ENCODE measurements at places on chromosomes 1 and 21.

DNA sequence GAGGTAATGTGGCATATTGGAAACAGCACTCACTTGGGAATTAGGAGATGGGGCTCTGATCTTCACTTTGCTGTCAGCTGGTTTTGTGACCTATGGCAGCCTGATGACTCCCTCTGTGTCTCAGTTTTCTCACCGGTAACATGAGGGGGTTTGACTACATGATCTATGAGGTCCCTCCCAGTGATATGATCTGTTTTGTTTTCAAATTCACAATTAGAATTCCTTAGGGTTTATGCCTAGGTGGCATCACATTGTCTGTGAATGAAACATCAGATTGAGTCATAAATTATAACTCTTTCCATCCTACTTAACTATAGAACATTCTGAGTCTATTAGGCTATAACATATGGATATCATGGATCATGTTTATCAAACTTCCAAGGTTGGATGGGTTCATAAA, 386.6 kb downstream of the PTBP2 start:
- no peak for DNase-seq

GRCh38 chr1:37919277-37919676, 27.6 kb downstream of the INPP5B start:
- DNase-seq: no peak

DNA sequence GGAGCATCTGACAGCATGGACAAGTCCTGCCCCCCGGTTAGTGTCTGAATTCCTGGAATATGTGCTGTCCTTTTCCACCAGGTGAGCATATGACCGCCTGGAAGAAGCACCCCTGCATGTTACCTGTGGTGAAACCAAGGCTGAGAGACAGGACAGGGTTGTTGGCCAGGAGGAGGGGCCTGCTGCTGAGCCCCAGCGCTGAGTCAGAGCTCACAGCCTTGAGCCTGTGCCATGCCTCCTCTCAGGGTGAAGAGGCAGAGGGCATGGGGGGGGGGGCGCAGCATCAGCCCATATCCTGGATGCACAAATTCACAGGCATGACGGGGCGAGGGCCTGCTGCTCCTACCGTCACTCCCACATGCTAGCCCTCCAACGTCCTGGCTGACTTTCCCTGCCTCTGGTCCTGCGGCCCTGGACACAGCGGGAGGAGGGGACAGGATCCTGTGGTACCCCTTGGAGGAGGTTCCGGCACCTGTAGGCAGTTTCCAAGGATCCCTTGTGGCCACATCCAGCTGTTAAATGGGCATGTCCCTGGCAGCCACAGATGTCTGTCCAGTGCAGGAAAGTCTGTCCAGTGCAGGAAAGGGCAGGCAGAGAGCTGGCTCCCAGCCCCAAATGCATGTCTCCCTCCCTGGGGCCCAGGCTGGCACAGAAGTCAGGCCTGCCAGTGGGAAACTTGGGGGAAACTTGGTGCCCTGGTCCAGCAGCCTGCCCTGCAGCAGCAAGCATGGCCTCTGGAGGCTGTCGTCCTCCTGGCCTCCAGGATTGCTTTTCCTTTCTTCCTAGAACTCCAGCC, 23.9 kb downstream of the TTC34 start:
- DNase-seq: no peak

DNA sequence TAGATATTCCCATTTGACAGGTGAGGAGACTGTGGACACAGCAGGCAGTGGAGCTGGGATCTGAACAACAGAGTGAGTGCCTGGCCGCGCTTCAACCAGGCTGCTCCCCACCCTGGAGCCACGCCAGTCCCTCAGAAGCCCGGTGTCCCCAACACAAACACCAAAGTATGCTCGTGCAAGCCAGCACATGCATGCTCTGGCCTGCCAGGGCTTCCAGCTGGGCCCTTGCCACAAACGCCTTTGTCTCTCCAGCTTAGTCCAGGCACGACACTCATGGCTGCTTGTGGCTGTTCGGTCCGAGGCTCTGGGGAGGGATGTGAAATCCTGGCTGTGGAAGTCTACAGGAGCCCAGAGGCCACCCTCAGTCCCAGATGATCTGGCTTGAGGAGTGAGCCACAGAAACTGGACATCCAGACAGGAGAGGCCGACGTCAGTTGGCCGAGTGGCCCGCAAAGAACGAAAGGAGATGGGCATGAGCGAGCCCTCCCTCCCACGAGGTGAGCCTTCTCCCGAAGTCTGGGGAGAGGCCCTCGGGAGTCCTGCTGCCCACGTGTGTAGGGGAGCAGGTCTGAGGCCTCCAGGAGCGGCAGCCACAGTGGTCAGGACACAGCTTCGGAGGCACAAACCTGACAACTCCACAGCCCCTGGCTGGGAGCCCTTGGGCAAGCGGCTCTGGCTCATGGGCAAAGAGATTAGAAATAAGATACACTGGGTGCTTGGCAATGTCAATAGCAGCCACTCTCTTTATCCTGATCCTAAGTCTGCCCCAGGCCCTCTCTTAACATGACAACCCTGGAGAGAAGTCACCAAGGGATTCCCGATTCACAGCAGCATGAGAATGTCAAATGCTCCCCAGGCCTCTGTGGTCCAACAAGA, 117.1 kb upstream of the IFFO2 start:
- DNase-seq: no peak

- no peak for DNase-seq
These were observed 5.0 kb upstream of the RNF11 start for GRCh38 chr1:51231120-51231519.

DNA sequence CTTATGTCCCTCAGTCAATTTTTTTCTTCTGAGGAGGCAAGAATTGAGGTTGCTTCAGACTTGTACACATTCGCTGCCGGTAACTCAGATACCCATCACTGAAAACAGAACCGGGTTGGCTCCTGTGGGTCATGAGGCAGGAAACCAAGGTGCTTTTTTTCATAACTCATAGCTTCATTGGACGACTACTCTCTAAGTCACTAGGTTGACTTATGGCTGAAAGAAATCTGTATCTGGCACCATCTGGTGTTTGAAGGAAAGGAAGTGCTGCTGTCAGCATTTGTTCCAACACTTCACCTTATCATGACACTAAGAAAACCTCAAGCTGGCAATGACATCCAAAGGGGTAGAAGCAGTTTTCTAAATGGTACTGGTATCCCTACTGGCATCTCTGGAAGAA, 82.3 kb downstream of the TBX19 start:
- no peak for DNase-seq

GRCh38 chr1:184507165-184507564, 120.3 kb downstream of the C1orf21 start:
- no peak for DNase-seq

DNA sequence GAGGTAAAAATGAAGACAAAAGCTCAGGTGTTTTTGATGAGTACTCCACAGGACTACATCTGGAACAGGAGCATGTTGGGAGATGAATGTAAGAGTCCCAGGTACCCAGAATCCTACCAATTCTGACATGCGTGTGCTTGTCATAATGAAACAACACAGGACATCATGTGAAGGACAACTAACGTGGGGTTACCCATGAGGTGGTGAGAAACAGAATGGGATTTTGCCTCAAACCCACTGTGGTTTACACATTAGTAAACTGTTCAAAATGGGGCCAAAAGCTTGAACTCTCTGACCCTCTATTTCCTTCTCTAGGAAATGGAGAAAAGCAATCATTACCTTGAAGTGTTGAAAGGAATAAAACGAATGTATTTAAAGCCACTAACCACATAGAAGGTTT, 266.2 kb downstream of the RGS7 start:
- no peak for DNase-seq

Measured in Peyer's patch (tissue), 4 donors.